ENCODE measurements at places on chromosomes 5 and 9.

GRCh38 chr9:126842977-126843799 lies 17.3 kb upstream of the ZBTB34 start:
- no peak for DNase-seq

GRCh38 chr9:20197976-20198685 lies 409.3 kb upstream of the SLC24A2 start:
- no peak for DNase-seq

DNA sequence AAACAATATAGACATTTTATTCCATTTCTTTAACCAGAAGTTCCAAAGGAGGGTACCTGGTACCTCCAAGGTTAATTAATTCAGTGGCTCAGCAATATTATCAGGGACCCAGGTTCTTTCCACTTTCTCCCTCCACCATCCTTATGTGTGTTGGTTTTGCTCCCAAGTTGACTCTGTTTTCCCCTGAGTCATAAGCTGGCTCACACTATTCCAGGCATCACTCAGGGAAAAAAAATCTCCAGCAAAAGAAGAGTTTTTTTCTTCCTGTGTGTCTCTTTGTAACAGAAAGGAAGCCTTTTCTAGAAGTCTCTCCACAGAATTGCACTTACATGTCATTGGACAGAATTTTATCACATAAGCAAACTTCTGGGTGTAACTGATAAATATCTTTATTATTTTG lies 31.2 kb upstream of the GALNT10 start:
- peak; percentile 50 for DNase-seq

- DNase-seq, result no peak
Observed at GRCh38 chr5:944992-945685, 52.5 kb downstream of the TRIP13 start.

- no peak for DNase-seq
Observed at GRCh38 chr5:171023508-171023907, 161.7 kb downstream of the RANBP17 start.

DNA sequence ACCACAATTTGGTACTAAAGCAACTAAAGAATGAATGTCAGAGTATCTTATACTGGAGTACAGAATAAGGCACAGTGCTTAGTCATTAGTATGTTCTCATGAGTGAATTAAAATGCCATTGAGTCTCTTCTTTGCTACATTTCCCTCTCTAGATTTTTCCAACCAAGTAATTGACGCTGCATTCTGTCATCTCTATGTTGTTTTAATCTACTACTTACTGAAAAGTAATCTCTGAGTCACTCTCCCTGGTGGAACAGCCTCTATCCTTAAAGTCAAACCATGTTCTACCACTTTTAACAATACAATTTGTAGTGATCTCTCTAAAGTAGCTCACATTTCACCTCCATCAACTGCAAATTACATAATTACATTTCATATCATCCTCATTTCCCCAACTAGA lies 495.1 kb downstream of the CDH18 start:
- DNase-seq, result peak; percentile 15

- peak; percentile 97 for DNase-seq
Observed at GRCh38 chr5:149605998-149606724, 24.9 kb downstream of the ARHGEF37 start.

DNA sequence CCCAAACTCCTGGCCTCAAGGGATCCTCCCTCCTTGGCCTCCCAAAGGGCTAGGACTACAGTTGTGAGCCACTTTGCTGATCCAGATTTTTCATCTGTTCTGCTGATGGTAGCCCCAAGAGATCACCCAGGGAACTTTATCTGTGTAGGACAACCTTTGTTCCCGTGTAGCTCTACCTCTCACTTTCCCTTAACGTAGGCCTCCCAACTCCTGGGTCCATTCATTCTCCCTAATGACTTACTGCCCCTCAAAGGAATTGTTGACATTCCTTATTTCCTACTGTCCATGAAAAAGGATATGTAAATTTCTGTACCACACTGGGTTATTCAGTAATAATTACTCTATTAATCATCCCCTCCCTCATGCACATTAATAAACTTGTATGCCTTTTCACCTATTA lies 51.0 kb upstream of the PHF24 start:
- DNase-seq, result no peak

DNA sequence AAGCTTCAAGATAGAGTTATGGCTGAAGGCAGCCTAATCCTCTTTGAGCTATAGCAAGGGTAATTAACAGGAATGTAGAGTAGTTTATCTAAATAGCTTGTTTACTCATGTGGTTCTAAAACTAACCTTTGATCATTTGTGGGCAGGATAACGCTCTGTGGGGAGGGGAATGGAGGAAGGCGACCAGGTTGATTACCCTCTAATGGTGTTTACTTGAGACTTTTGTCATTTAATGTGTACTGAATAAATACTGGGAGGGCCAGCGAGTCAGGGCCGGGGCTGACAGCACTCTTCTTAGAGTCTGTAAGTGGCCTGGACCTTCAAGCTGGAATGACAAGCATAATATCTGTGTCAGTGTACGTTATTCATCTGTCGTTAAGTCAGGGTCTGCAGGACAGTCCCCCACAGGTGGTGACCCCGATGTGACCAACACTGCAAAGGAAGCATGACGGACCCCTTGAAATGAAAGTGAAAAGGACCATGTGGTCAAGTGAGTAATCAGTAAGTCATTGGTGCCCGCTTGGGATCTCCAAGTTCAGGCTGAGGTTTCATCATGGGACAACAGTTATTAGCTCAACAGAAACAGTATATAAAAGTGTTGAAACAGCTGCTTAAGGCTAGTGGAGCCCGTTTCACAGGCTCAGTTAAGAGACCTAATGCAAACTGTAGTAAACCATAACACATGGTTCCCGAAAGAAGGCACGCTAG lies 162.6 kb downstream of the CPLANE1 start:
- peak; percentile 13 for DNase-seq

- DNase-seq, result no peak
Observed at GRCh38 chr9:27054125-27054524, 48.7 kb upstream of the LRRC19 start.

DNA sequence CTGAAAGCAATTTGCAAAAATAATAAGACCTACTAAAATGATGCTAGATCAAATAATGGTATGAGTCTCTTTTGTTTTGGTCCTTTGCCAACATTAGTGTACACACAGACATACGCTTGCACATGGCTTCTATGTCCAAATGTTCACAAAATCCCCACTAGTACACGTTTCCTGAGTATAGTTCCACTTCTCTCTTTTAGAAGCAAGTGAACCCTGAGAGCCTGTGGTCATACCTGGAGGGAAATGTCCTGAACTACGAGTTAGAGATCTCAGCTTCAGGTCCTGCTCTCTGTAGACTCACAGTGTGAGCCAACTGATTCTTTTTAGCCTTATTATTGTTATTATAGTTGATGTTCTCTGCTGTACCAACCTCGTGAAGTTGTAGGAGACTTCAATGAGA lies 47.3 kb upstream of the ACTBL2 start:
- DNase-seq, result no peak

GRCh38 chr5:36656556-36656955 lies 50.1 kb downstream of the SLC1A3 start:
- no peak for DNase-seq

GRCh38 chr5:82356808-82357671 lies 78.9 kb upstream of the RPS23 start:
- peak; percentile 83 for DNase-seq

- no peak for DNase-seq
Observed at GRCh38 chr9:134484479-134484878, 157.1 kb upstream of the COL5A1 start.

GRCh38 chr9:76894198-76894597 lies 11.7 kb downstream of the PRUNE2 start:
- no peak for DNase-seq

DNA sequence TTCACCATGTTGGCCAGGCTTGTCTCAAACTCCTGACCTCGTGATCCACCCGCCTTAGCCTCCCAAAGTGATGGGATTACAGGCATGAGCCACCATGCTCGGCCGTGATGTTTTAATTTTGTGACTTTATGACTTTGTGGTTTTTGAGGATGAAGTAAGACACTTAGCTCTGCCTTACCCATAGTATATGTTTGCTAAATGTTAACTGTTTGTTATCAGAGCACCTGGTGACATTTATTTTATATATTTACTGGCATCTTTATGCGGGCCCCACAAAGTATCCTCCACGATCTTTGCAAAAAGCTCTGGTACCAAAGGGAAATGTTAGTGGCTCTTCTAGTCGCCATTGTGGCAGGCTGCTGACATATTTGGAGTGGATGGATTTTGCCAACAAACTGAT lies 6.7 kb downstream of the SLC23A1 start:
- DNase-seq, result no peak

DNA sequence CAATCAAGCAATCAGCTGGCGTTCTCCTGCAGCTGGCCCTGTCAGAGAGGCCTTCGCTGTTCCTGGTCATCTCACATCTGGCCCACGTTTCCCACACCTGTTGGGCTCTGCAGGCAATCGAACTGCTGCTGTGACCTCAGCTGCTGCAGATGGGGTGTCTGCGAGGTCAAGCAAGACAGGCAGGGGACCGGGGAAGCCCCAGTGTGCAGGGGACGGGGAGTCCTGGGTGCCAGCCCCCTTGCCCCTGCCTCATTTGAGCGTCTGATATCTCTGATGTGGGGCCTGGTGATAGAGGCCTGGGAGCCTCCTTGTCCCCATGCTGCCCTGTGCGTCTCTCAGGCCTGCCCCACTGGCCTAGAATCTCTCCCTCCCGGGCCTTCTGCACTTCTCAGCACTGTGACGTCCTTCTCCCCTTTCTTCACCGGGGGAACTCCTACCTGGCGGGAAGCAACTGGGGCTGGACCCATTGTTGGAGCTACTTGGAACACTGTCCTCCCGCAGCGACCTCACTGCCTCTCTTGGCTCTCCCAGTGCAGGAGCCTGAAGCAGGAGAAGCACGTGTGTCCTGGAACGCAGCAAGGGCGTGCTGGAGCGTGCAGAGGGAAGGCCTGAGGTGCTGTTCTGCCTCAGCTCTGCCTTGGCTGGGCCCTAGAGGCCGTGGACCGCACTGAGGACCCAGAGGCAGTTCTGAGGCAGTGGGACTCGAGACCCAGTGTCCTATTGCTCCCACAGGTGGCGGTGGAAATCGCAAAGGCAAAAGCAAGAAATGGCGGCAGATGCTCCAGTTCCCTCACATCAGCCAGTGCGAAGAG lies 3.9 kb downstream of the GRK6 start:
- no peak for DNase-seq

GRCh38 chr5:149367249-149367971 lies 9.6 kb downstream of the PCYOX1L start:
- peak; percentile 85 for DNase-seq

- DNase-seq, result no peak
Observed at GRCh38 chr5:120869831-120870230, 405.7 kb downstream of the PRR16 start.

- no peak for DNase-seq
Observed at GRCh38 chr5:1815881-1816292, 14.7 kb downstream of the NDUFS6 start.

- no peak for DNase-seq
Observed at GRCh38 chr9:96423322-96423984, 5.3 kb upstream of the ZNF367 start.

DNA sequence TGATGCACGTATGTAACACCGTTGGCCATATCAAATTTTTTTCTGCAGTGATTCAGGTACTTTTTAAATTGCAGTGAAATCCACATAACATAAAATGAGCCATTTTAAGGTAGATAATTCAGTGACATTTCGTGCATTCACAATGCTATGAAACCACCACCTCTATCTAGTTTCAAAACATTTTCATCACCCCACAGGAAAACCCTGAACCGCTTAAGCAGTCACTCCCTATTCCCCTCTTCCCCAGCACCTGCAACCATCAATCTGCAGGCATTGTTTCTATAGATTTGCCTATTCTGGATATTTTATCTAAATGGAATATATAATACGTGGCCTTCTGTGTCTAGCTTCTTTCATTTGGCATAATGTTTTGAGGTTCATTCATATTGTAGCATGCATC lies 79.2 kb downstream of the BOD1 start:
- no peak for DNase-seq

- DNase-seq, result no peak
Observed at GRCh38 chr9:79357616-79358015, 214.1 kb upstream of the TLE4 start.

- no peak for DNase-seq
Observed at GRCh38 chr9:106936680-106937079, 73.7 kb downstream of the ZNF462 start.

DNA sequence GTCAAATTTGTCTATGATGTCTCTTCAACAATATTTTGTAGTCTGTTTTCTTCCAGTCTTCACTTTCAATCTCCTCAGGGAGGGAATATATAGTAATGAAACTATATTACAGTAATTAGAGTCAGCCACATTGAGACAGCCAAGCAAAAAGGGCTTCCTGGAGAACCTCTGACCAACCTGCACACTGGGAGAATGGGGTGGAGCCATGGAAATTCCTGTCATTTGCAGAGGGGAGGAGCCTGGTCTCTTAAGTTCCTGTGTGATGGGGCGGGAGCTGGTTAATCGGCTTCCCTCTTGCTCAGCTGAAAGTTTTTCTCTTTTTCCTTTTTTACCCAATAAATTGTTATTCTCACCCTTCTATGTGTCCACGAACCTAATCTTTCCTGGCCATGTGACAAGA lies 1220.0 kb downstream of the PTPRD start:
- no peak for DNase-seq

GRCh38 chr5:84290161-84290560 lies 94.5 kb downstream of the EDIL3 start:
- peak; percentile 60 for DNase-seq

- peak; percentile 58 for DNase-seq
Observed at GRCh38 chr9:70229579-70229978, 29.2 kb upstream of the SMC5 start.

DNA sequence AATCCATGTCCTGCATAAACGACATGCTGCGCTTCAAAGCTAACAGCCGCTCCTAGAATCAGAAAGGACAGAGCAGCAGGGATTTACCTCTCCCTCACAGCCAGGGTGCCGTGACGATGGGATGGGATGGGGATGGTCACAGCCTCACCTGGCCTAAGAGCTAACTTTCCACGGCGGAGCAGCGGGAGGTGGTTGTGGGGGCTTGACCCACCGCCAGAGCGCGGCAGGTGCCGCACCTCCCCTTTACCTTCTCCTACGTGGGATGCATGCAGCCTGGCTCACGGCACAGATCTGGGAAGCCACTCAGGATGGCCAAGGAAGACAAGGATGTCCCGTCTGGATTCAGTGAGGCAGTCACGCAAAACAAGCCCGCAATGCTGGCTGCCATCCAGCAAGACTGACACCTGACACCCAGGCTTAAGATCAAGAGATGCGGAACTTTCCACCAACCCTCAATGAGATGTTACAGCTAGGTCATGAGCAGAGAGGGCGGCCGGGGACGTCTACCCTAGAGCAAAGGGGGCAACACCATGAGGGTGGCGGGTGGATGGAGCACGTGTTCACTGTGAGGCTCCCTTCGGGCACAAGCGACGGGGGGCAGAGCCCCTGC lies 5.8 kb downstream of the BRD9 start:
- DNase-seq, result no peak

DNA sequence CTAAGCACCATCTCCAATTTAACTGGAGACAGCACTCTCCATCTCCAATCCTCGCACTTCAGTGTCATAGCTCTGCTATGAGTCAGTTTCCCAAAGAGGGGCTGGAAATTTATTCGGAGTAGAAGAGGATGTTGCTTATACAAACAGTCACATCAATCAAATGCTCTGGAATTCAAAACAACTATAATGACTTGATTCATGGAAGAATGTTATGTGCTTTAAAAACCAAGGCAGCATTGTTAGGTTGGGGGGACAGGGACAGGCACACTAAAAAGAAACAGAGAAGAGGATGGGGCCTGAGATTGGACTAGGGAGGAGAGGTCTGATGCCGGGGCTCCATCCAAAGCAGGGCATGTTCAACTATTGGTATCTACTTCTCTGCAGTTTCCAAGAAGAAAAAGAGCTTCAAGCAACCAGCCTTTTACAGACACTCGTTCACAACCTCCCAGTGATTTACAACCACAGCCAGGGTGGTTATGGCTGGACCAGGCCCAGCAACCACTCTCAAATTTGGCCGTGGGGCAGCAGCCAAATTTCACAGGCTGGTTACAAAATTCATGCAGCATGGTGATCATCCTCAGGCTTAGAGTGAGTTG lies 117.5 kb upstream of the ZNF366 start:
- peak; percentile 92 for DNase-seq
